Stimulated activated CD8-positive, alpha-beta memory T cell treated with anti-CD3 and anti-CD28 coated beads, Interleukin-4, amount 100 ng/mL, for 1 hour (primary cell): ENCODE measurements at places on chromosomes 12 and 14.

DNA sequence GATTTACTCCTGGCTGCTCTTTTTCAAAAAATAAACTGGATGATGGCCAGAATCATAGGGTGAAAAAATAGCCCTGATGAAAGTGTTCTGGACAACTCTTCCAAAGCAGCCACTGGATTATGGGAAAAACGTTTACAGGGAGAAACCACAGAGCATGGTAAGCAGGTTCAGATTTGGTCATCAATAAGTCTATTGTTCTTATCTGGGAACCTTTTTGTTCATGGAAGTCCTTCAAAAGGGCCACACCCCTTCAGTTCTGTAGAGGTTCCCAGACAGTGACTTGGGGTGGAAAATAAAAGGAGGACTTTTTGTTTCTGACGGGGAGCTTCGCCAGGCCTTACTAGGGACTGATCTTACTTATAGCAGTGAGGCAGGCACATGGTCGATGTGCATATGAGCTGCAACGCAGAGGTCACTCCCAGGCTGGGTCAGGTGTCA, 117.4 kb upstream of the SLC38A2 start:
- no peak for DNase-seq

GRCh38 chr14:75566752-75567151, 11.7 kb upstream of the FLVCR2 start:
- DNase-seq, result no peak

GRCh38 chr14:57871459-57872080, 5.7 kb upstream of the SLC35F4 start:
- DNase-seq, result no peak

DNA sequence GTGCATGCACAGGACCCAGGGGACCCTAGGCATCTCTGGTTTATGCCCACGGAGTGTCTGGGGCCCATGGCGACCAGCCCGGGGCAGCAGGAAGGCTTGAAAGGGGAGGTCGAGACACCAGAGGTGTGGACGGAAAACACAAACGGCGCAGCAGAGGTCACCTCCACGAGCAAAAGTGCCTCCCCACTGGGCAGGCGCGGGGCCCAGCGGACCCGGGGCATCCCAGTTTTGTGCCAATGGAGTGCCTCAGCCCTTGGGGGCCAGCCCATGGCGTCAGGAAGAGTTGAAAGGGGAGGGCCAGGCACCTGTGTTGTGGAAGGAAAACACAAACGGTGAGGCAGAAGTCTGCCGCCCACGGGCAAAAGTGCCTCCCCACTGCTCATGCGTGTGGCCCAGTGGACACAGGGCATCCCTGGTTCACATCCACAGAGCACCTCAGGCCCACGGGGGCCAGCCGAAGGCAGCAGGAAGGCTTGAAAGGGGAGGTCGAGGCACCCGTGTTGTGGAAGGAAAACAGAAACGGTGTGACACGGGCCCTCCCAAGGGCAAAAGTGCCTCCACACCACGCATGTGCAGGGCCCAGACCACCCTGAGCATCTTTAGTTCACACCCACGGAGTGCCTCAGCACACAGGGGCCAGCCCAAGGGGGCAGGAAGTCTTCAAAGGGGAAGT, 378.8 kb downstream of the ALG10 start:
- no peak for DNase-seq

DNA sequence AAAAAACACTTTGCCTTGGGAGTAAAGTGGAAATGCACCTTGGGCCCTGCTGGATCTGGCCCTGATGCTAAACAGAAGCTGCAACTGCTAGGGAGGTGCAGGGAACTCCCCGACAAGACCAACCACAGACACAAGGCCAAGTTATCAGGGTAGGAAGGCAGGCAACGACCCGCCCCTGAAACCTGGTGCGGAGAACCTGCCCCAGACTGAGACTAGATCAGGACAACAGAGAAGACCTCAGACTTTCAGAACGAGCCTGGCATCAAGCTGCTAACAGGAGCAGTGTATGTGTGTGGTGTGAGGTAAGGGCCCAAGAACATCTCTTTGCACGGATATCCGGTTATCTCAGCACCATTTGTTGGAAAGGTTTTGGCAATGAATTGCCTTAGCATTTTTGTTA, 233.7 kb upstream of the RTL1 start:
- DNase-seq, result no peak

GRCh38 chr14:96136371-96137005, 68.2 kb upstream of the BDKRB2 start:
- no peak for DNase-seq

- no peak for DNase-seq
These were observed 62.0 kb upstream of the PNMA1 start for GRCh38 chr14:73776194-73776537.

DNA sequence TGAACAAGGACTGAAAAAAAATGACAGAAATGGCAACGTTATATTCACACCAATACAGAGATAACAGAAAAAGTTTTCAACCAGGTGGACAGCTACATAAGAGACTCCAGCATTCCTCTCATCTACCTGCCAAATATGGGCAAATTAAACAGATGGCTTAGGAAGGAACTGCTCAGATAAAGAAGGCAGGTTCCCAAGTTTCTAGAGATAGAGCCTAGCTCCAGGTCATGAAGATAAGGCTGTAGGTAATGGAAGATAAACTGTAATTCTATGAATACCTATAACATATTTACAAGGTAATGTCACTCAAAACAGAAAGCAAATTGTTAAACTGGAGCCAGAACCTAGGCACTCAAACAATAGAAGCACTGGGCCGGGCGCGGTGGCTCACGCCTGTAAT, 42.5 kb downstream of the GIT2 start:
- no peak for DNase-seq

DNA sequence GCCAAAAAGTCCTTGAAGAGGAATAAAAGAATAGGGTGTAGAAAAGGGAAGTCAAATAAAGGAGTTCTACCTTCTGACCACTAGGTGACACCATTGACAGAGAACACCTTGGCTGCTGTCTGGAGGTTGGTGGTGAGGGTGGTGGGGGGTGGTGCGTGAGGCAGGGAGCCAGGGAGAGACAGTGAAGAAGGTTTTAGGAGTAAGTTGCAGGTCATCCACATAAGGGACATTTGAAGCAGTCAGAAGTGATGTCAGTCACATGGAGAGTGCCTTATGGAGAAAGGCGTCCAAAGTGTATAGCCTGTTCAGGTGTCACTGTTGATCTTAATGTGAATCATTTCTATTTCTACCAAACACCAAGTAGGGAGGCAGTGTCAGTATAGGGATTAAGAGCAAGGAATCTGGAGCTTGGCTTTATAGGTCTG, 279.3 kb upstream of the DDHD1 start:
- no peak for DNase-seq

DNA sequence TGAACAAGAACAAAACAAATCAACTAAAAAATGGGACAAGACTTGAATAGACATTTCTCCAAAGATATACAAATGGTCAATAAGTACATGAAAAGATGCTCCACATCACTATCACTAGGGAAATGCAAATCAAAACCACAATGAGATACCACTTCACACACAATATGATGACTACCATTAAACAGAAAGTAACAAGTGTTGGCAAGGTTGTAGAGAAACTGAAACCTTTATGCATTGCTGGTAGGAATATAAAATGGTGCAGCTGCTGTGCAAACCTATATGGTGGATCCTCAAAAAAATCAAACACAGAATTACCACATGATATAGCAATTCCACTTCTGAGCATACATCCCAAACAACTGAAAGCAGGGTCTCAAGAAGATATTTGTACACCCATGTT, 5.2 kb downstream of the SMAGP start:
- DNase-seq, result no peak

GRCh38 chr14:88791629-88792472, 902 bp downstream of the EML5 start:
- no peak for DNase-seq

DNA sequence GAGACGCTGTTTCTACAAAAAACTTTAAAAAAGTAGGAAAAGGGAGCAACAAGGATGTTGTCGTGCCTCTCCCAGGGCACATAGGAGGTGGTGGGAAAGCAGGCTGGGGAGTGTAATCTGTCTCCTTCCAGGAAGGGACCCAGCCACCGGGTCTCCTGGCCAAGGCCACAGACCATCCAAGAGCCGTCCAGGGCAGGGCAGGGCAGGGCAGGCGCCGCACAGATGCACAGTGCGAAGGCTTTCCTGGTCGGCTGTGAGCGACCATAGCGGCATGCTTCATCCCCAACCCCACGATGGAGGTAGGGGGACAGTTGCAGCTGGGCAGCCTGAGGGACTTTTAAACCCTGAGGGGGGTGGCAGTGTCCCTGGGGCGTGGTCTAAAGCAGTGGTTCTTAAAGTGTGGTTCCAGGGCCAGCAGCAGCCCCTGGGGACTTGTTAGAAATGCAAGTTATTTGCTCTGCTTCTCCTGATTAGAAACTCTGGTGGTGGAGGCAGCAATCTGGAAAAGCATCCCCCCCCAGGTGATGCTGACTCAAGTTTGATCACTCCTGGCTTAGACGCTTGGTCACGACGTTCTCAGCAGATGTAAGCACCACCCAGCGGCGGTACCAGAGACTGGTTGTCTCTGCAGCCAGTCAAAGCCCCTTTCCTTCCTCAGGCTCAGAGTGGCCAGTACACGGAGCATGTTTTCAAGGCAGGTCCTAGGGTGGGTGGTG, 197.4 kb upstream of the PRMT8 start:
- no peak for DNase-seq

DNA sequence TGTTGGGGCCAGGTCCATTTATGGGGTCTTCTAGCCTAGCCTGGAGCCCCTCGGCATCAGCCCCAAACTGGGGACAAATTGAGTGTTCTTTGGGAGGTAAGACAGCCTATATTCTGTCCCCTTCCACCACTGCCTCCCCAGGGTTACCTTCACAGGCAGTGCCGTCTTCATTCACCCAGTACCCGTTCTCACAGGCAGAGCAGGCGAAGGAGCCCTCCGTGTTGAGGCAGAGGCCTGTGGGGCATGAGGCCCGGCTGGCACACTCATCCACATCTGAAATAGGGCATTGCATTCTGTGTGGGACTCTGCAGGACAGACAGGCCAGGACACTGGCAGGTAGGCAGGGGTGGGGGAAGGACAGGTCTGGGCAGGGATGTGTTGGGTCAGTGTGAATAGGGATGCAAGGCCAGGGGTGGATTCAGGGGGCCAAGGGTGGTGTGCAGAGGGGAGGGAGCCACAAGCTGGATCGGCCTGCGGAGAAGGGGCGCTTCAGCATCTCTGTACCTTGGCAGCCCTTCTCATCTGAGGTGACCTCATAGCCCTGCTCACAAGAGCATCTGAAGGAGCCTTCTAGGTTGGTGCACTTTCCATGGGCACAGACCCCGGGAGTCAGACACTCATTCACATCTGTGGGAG, 16.1 kb downstream of the ISCA2 start:
- DNase-seq, result no peak

DNA sequence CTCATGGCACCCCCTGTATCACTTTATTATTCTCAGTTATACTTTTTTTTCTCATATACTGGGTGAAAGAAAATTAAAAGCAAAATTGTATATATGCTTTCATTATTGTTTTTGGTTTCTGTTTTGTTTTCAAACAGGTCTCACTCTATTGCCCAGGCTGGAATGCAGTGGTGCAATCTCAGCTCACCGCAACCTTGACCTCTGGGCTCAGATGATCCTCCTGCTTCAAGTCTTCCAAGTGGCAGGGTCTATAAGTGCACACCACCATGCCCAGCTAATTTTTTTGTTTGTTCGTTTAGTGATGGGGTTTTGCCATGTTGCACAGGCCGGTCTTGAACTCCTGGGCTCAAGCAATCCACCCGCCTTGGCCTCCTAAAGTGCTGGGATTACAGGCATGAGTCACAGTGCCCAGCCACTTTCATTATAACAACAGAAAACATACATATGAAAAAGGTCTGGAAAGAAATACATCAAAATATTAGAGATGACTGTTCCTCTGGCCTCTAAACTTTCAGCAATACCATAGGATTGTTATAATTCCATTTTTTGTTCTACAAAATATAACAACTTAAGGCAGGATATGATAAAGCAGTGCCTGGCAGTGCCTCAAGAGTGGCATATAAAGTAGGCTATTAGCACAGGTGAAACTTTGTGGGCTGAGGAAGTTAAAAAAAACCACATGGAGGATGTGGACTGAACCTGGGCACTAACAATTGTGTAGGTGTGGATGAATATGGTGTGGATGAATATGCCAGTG, 5.8 kb upstream of the NTN4 start:
- DNase-seq, result no peak
